Right hindlimb (tissue), 1 donor: ENCODE measurements at places on chromosomes 2 and 18.

- no peak for DNase-seq
These were observed 318.2 kb downstream of the GALNT13 start for GRCh38 chr2:154189953-154190352.

GRCh38 chr2:128501700-128502099 is 183.0 kb upstream of the HS6ST1 start:
- DNase-seq = no peak

DNA sequence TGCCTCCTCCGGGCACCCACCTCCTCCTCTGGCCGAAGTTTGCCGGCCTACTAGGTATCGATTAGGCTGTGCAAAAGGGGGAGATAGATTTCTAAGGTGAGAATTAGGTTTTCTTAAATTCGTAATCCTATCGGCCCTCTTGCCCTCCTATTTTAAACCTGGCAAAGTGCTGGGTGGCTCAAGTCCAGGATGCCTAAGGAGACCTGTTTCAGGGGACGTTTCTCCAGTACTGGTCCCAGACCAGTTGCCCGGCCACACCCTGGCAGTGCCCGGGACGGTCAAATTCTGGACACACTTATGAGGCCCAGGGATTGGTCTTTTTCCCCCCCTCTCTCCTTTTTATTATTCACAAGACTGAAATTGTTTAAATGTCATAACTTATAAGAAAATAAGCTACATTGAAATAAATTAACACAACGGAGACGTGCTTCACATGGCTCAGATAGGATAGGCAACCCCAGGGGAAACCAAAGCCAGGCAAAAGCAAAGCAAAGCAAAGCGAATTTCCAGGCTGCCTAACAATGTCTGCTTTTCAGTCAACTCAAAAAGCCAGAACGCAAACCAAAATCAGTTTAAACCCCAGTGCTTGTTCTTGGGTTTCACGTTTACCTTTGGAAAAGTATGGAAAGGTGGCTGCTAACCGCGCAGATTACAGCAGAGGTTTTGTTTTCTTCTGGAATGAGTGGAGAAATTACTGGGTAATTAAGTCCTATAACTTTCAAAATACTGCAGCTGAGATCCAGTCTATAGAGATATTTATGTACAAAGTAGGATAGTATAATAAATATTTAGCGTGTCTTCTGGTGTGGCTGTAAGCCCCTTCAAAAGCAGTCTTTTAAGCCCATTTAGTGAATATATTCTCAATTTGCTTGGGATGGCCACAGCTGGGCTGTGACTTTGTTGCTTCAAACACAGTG is 3.0 kb downstream of the GBX2 start:
- DNase-seq = no peak

- DNase-seq = no peak
These were observed 80.6 kb downstream of the EML6 start for GRCh38 chr2:54803783-54804751.

- no peak for DNase-seq
These were observed 308.1 kb downstream of the ZEB2 start for GRCh38 chr2:144211826-144212225.

- DNase-seq = no peak
These were observed 1132.2 kb downstream of the LRP1B start for GRCh38 chr2:140998577-140998976.

DNA sequence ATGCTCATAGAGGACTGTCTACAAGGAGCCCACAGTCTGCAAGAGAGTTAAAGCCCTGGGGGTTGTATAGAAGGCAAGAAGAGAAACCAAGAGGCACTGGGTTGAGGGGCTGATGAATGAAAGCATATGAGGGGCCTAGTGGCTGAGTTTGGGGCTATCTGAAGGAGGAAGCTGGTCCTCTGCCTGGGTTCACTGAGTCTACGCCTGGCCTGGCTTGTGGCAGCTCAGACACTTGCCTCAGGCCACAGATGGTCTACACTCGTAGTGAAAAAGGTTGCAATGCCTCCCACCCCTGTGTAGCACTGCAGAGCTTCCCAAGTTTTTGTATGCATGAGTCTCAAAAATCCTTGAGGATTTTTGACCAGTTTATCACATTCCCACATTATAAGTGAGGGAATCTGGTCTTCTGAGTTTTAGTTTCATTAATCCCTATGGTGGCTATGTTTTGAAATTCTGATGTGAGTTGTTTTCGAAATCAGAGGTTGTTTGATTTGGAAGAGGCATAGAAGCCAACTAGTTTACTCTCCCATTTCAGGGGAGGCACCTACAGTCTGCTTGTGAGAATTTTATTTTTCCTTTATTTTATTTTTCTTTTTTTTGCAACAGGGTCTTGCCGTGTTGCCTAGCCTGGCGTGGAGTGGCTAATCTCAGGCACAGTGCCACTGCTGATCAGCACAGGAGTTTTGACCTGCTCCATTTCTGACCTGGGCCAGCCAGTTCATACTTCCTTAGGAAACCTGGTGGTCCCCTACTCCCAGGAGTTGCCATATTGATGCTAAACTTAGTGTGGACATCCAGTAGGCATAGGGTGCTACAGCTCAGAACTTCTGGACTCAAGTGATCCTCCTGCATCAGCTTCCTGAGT is 10.0 kb downstream of the MYCN start:
- no peak for DNase-seq

DNA sequence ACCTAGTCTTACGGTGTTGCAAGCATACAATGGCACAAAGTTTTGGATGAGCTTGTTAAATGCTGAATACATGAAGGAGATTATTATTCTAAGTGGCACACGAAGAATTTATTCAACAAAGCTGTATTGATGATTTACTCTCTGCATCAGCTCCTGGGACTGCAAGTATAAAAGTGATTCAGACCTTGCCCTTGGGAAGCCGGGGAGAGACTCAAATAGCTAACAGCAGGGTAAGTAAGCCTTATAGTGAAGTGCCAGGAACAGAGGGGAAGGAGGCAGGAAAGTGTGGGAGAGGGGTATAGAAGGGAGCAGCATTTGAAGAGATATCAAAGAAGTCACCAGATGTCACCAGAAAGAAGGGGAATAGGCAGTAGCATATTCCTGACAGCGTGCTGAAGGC is 115.4 kb downstream of the MCFD2 start:
- DNase-seq = no peak

GRCh38 chr2:15383695-15384350 is 177.3 kb downstream of the NBAS start:
- no peak for DNase-seq

DNA sequence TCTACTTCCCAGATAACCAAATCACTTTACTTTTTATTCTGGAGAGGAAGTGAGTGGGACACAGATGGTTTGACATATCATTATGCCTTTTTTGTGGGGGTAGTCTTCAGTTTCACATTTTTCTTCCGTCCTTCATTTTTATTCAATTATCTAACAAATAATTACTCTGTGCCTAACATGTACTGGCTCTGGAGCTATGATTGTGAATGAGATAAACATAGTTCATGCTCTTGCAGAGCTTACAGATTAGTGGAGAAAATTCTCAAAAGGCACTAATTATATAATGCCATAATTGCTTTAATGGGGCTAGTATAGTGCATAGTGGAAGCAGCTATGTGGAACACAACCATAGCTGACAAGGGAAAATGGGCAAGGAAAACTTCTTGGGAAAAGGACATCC is 303.6 kb upstream of the TFPI start:
- no peak for DNase-seq

DNA sequence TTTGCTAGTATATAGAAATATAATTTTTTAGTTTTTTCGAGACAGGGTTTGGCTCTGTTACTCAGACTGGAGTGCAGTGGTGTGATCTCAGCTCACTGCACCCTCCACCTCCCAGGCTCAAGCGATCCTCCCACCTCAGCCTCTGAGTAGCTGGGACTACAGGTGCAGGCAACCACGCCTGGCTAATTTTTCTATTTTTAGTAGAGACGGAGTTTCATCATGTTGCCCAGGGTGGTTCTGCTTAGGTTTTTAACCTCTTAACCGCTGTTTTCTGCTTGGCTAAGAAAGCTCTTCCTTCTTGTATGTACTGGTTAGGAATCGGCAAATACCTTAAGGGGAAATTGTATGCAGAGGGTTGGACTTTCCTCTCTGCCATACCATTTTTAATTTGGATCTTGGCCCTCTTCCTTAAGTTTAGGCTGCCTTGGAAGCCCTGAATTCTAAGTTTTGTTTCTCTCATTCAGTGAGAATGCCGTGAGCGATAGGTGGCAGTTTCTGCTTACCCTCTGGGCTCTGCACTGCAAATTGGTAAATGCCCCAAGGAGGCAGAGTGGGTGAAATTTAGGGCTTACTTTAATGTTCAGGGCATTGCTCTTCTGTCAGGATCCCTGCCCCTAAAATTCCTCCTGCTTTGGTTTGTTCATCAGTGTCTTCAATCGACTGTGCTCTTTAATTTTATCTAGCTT is 32.3 kb downstream of the EML6 start:
- no peak for DNase-seq

- DNase-seq = no peak
These were observed 36.8 kb upstream of the EML4 start for GRCh38 chr2:42132191-42132965.

DNA sequence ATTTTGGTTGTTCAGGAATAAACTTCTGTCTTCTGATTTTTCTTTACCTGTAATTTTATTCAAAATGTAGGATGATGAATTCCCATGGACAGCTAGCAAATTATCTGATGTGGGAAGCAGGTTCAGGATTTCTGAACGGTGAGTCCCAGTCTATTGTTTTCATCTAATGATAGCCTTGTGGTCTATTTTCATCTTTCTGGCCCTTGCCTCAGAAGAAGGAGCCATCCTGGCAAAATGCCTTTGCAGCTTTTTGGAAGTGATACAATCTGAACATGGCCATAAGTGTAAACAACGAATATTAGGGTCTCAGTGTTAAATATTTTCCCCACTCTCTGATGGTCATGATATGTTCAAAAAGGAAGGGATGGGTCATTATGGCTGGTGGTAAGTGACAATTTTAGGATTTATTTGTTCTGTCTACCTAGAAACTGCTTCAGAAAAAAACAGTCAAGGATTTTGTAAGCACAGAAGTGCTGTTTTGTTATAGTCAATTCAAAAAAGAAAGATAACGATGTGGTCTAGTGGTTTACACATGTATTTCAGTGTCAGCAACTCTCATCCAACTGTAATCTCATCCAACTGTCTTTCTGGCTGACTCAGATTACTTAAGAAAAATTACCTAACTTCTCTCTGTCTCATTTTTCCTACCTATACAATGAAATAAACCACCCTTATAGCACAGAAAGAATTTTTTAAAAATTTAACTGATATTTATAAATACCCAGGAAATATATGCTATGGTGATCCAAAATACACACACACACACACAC is 272.6 kb upstream of the ERBB4 start:
- no peak for DNase-seq

DNA sequence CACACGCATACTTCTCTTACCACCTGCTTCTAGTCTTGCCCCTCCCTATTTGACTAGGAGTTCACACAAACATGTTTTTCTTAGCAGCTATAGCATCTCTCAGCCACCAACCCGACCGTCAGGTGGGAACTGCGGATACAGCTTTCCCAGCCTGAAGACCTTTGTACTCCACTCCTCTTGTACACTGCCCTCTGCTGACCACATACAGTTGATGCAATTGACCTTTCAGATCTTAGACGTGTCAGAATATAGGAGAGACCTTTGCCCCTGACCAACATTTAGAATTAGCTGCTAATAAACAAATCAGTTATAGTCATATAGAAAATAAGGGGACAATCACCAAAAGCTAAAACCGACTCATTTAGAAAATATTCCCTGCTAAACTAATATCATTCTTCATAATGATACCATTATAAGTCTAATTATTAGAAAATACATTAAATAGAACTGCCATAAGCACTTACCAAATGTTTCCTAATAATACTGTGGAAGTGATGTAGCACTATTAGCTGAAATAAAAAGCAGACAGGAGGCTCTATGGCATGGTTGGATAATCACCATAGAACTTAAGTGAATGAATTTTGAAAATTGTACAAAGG is 208.4 kb downstream of the RAD51AP2 start:
- DNase-seq = peak; percentile 47

- no peak for DNase-seq
These were observed 480.8 kb upstream of the KLHL29 start for GRCh38 chr2:22904126-22904684.

- DNase-seq = no peak
These were observed 526 bp downstream of the COX7A2L start for GRCh38 chr2:42360493-42360889.

GRCh38 chr2:184923751-184924150 is 325.4 kb downstream of the ZNF804A start:
- no peak for DNase-seq

GRCh38 chr2:161206471-161207032 is 46.3 kb downstream of the TANK start:
- no peak for DNase-seq

GRCh38 chr2:19041434-19042041 is 316.9 kb downstream of the OSR1 start:
- no peak for DNase-seq

- DNase-seq = peak; percentile 49
These were observed 205.5 kb upstream of the REV1 start for GRCh38 chr2:99695130-99695943.

GRCh38 chr2:135586148-135586547 is 54.9 kb downstream of the R3HDM1 start:
- no peak for DNase-seq
